Activated CD4-positive, alpha-beta T cell treated with anti-CD3 and anti-CD28 coated beads, Interleukin-2, amount 50 U/mL, for 4 hours (primary cell): ENCODE measurements at places on chromosomes 2 and 18.

- no peak for DNase-seq
These were observed 403.7 kb upstream of the MEIS1 start for GRCh38 chr2:66031236-66031635.

DNA sequence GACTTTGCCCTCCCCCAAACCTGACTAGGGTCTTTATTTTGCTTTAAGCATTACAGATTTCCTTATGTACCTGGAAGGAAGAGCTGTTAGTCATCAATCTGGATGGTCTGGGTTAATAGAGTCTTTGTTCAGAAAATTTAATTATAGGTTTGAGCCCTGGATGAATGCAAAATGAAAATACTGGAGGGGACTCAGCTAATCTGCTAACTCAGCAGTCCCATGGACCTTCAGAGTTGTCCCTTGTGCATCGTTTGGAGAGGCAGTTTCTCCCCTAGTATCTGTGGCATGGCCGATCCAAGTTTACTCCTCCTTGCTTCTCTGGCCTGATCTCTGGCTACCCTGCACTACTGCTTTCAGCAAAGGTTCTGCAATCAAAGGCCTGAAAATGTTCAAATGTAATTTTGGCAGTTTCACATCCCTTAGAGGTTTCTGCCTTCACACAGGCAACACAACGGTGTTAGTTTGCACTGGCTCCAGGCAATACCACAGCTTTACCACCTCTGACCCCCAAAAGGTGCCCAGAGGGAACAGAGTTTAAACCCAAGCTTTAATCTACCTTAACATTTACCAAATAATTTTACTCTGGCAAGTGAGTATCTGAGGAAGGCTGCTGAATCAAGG is 134.3 kb downstream of the THADA start:
- no peak for DNase-seq

- no peak for DNase-seq
These were observed 34.2 kb downstream of the EMX1 start for GRCh38 chr2:72951303-72952095.

- no peak for DNase-seq
These were observed 397.6 kb upstream of the MYT1L start for GRCh38 chr2:2728635-2729034.

DNA sequence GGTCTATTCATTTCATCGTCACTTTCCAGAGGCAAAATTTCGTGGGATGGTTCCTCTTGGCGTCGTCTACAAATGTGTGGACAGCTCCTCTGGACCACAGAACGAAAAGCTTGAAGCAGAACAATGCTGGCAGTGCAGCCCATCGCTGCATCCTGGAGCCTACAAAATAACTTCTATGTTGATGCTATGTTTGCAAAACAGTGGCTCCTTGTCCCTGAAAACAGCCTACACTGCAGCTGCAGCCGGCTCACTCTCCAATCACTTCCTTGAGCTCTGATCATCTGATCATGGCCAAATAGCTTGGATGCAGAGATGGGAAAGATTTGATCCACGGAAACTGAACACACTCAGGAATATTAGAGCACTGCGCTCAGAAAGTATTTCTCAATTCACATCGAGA is 60.0 kb downstream of the DOCK10 start:
- DNase-seq, result no peak

DNA sequence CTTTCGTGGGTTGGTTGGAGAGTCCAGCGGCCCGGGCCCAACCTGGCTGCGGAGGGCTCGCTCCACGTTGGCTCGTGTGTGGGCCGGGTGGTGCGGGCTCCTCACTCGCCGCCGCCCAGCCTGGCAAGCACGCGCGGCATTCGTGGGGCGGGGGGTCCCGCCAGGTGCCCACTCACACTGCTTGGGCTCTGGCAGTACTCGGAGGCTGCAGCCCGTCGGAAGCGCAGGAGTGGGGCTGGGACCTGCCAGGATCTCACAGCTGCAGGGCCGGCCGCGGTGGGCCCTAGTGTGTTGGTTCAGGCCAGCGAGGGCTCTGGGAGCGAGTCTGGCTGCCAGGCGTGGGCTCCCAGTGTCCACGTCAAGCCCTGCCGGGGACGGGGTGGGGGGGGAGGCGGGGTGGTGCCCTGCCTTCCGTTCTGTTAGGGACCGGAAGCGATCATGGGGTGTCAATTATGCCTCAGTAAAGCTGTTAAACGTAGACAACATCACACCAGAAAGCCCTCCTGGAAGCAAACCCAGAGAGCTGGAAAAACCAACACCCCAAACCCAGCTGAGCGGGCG is 1.0 kb upstream of the HS6ST1 start:
- DNase-seq, result no peak

- no peak for DNase-seq
These were observed 351.9 kb downstream of the GALR1 start for GRCh38 chr18:77601567-77601966.

GRCh38 chr2:240387669-240388358 is 47.6 kb upstream of the GPC1 start:
- DNase-seq, result no peak
